ENCODE measurements at places on chromosomes 16 and 17.

- no peak for DNase-seq
Measured at GRCh38 chr17:83136156-83136555, 56.7 kb downstream of the METRNL start.

DNA sequence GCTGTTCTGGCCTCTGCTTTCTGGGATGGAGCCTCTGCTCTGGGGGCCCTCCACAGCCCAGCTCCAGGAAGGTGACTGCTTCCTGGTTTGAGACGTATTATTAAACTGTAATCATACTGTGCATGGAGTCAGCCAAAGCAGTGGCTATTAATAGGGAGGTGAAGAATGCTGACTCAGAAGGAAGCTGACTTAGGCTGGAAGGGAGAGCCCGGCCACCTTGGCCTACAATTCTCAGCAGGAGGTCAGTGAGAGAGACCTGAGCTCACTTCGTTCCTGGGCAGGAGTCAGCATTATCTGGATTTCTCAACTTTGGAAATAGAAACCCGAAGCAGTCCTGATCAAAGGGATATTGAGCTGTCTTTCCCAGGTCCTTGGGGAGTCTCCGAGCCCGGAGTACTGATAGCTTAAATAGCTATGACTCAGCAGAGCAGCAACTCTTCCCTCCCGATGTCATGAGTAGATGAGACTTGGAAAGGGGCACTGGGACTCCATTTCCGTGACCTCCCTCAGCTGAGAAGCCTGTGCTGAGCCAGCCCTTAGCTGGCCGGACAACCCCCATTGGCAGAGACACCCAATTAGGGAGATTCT lies 91.8 kb downstream of the YPEL2 start:
- DNase-seq: no peak

DNA sequence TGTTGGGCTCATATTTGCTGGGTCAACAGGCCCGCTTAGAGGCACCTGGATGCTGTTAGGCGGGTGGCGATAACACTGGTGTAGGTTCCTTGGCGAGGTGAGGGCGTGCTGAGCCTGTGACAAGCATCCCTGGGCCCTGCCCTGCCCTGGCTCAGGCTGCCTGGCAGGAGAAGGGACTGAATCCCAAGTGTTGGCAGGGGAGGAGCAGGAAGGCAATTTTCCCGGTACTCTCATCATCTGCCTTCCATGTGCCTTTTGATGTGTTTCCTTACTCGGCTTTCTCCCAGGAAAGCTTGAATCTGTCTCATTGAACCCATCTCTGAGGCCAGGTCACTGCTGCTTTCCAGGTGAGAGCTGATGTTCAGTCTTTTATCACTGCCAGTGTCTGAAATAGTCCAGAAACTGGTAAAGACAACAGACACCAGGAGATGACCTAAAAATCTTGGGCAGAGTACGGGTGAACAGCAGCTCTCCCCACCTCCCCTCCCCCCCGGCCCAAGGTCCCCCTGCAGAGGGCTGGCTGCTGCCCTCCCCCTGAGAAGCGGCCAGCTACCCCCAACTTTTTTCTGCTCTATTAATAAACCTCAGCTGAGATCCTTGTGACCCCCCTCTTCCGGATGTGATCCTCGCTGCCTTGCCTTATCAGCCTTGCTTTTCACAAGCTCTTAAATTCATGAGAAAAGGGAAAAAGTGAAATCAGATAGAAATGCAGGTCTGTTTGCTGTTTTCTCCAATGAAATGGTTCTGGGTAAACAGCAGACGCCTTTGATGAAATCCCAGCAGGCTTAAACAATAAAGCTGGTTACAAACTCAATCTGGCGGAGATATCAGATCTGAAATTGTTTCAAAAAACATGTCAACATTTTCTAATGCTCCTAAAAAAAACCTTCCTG lies 29.0 kb downstream of the RTN4RL1 start:
- no peak for DNase-seq

- DNase-seq: no peak
Measured at GRCh38 chr16:64094181-64094965, 1027.5 kb downstream of the CDH11 start.

- DNase-seq: no peak
Measured at GRCh38 chr17:35788477-35789368, 6.7 kb downstream of the MMP28 start.

DNA sequence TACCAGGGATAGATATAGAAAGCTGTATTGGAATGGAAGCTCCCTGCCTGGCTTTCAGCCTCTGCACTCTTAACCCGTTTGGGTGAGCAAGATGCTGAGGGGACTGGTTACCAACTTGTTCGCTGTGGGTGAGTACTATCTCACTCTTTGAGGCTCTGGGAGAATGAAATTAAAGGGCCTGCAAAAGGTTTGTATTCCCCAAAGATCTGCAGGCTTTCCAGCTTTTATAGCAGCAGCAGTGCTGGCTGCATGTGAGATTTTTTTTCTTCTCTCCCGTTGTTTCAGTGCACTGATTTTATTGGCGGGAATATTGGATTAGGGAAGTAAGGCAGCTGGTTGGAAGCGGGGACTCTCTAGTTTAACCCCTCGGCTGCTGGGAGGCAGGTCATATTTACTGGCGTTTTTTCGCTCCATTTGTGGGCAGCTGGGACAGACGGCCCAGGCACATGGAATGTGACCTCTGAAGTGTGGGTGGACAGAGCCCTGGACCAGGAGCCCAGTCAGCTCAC lies 30.9 kb downstream of the C17orf75 start:
- DNase-seq: no peak

GRCh38 chr16:17476414-17477259 lies 5.9 kb upstream of the XYLT1 start:
- no peak for DNase-seq

DNA sequence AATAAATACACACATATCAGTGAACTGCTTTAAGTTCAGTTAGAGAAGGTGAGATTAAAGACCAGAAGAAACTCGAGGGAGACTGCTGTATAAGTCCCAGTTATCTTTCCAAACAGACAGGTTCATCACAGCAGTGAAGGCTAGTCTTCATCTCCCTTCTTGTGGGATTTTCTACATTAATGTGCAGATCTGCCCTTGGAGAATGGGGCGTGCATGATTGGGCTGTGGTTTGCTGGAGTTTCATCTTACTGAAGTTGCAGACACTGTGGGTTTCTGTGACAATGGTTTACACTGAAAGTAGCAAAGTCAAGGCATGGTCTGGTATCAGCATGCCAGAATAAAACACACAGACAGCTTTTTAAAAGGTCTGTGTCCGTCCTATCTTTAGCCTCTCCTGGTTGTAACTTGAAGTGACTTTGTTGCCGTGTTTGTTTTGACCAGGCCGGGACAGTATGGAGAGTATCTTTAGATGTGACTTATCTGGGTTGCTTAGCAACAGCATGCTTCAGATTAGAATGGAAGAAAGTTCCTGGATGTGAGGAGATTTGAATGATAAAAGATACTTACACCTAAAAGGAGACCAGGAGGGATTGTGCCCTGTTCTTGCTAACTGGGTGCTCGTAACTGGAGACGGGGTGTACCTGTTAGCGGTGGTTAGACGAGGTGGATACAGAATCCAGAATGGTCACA lies 16.1 kb downstream of the NAA60 start:
- no peak for DNase-seq

DNA sequence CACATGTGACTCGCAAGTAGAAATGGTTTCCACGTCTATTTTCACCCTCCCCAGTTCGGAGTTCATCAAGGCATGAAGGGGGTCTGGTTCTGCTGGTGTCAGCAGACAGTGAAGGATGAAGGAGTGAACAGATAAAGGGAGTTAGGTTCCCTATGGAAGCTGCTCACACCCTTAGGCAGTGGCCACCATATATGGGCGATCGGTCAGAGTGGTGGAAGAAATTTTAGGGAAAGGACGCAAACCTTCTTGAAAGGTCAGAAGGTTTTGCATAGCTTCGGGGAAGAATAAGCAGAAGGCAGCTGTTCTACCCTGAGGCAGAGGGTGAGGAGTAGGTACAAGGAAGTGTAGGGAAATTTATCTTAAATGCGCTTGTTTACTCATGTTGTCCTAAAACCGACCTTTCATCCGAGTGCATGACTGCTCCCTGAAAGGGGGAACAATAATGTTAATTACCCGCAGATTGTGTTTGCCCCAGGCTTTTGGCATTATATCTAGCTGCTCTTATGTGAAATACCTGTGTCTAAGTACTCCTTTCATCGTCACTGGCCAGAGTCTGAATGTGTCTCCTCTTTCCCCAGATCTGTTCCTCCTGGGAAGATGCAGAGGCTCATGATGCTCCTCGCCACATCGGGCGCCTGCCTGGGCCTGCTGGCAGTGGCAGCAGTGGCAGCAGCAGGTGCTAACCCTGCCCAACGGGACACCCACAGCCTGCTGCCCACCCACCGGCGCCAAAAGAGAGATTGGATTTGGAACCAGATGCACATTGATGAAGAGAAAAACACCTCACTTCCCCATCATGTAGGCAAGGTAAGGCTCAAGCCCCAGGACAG lies 12.5 kb downstream of the CDH5 start:
- DNase-seq: no peak

DNA sequence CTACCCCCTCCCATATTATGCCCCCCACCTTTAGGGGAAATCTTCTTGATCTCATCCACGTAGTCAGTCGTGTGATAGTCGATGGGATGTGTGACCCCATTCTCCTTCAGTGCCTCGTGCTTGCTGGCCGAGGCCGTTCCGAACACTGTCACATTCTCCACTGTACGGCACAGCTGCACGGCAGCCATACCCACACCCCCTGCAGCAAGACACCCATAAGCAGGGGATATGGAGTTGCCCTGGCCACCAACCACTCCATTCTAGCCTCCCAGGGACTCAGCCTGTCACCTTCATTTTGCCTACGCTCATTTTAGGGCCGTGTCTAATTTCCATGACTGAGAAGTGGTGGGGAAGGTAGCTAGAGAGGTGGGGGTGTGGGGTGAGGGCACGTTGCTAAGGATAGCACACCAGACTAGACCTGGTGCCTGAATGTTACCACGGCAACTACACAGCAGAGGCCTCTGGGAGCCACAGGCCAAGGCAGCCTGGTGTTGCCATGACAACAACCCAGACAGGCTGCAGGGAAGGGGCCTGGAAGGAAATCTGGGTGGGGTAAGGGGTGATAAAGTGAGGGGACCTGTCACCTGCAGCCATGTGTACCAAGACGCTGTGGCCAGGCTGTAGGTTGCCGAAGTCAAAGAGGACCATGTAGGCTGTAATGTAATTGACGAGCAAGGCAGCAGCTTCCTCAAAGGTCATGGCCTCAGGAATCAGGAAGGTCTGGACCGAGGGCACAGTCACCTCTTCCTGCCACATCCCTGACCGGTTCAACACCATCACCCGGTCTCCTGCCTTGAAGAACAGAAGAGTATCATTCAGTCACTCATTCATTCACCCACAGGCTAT lies 4.0 kb downstream of the VAT1 start:
- DNase-seq: peak; percentile 67

DNA sequence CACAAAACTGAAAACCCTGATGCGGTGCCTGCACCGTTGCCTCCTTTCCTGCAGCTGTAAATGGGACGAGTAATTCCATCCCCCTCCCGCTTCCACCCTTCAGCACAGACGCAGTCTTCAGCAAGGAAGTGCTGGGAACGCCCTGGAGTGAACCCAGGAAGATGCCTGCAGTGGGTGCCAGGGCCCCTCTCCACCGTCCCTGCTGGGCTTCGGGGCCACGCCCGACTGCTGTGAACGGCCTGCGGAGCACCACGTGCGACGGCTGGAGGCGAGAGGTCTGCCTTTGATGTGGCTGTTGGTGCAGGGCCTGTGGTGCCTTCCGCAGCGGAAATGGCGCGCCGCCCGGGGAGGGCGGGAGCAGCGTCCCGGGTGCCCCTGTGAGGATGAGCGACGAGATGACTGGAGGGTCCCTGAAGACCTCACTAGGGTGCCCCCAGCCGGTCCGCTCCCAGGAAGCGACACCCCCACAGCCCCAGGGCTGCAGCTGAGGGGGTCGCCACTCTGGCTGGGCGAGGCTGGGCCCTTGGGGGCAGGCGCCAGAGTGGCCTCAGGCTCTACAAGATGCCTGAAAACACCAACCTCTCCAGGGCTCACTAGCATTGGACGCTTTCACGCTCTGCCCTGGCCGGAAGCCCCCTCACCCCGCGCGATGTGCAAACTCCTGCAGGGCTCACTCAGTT lies 749 bp upstream of the MC1R start:
- DNase-seq: peak; percentile 32

GRCh38 chr17:9028202-9028987 lies 7.1 kb downstream of the NTN1 start:
- no peak for DNase-seq

DNA sequence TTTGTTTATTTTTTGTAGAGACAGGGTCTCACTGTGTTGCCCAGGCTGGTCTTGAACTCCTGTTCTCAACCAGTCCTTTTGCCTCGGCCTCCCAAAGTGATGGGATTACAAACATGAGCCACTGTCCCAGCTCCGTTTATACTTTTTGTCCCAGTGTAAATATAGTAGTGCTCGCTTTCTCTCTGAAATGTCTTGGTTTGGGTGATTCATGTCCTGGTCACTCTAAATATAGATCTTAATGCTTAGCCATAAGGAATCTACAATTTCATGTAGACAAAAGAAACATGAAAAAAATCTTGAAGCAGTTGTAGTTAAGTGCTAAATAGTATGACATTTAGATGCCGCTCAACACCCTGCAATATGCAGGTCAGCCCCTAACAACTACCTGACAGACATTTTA lies 126.9 kb downstream of the KATNIP start:
- DNase-seq: no peak

DNA sequence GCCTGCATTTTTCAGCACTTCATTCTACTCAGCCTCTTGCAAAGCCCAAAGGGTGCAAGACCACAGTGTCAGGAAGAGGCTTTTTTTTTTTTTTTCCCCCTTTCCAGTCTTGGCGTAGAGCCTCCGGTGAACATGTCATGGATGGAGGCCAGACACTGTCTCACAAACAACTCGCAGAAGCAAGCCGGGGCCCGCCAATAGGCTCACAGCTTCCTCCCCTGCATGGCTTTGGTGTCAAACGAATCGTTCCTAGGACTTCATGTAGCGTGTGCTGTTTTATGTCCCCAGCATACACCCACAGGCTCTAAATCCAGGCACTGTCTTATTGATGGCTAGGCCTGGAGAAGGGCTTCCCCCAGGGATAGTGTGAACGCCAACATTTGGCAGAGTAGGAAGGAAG lies 457.7 kb upstream of the MAF start:
- no peak for DNase-seq

- DNase-seq: no peak
Measured at GRCh38 chr16:87457709-87458423, 35.0 kb downstream of the ZCCHC14 start.

DNA sequence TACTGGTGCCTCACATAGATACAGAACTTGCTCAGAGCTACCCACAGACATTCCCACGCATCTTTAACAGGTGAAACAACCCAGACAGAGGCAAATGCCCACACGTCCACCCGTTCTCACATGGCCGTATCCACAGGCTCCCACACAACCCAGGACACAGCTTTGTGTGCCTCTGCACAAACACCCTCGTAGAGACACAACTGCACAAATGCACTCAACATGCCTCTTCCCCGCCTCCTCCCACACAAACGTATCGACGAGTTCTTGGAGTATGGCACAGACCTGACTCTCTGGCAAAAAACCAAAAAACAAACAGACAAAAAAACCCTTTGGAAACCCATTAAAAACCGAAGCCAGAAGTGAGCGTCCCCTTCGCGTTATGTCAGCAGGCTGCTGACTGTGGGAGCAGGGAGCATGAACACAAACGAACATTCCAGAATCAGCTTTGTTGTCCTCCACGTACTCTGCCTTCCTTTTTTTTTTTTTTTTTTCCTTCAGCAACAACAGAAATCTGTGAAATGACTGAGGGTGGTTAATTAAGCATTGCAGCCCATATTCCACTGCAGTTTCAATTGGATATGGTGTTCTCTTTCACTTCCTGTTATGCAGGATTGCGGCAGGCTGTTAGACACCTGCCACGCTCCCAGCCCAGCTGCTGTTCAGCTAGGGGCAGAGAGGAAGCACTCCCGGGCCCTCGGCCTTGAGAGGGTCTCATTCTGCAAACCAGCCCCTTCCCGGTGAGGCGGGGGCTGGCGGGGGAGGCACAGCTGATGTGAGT lies 313.7 kb downstream of the MAF start:
- no peak for DNase-seq

GRCh38 chr17:44000141-44000860 lies 4.1 kb upstream of the NAGS start:
- no peak for DNase-seq

Measured in caudate nucleus (tissue), 63 donors.